ENCODE measurements at places on chromosomes 5 and 9.

GRCh38 chr9:109304347-109304746 lies 16.5 kb downstream of the EPB41L4B start:
- DNase-seq = no peak

- DNase-seq = no peak
These were observed 981.7 kb downstream of the NR2F1-AS1 start for GRCh38 chr5:92599217-92599810.

DNA sequence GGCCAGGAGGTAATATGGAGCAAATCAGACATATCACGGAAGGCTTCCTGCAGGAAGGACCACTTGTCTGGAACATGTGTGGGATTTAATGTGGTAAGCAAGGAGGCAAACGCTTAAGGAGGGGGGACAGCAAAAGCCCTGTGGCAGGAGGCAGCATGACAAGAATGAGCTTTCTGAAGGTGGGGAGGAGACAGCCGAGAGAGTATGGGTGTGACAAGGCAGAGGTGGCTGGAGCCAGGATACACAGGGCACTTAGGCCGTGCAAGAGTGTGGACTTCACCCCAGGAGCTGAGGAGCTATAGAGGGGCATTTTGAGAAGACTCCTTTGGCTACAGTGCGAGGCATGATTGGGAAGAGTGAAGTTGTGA lies 14.4 kb upstream of the S1PR3 start:
- no peak for DNase-seq

DNA sequence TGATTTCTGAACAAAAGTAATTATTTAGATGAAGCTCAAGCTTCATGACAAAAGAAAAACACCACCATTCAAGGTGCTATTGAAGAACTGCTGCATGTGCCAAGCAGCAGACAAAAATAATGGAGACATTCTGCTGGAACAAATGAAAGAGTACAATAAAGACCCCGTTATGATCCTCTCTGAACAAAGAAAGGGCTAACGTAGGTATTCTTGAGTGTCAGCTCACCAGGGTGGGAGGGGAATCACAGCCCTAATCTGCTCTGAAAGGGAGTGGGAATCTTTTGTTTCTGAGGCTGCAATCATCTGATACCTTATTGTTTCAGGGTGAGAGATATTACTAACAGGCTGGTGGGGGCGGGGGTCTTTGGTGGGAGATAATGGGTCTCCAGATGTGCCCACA lies 15.4 kb downstream of the CEMIP2 start:
- DNase-seq = no peak

- no peak for DNase-seq
These were observed 124.6 kb downstream of the MAST4 start for GRCh38 chr5:66720780-66721179.

GRCh38 chr9:93139365-93140182 lies 5.5 kb upstream of the NINJ1 start:
- no peak for DNase-seq

DNA sequence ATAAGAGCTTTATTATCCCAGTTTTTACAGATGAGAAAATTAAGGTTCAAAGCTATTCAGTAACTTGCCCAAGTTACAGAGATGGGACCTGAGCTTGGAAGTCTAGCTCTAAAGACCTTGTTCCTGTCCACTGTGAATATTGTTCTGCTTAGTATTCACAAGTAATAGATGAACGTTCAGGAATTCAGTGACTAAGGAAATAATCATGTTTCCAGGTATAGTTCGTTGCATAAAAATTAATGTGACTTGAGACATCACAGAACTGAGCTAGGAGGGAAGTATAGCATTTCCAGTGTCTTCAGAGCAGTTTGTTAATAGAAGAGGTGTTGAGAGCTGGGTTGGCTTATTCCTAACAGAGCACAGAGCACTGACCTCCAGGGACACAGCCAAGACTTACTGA lies 136.1 kb downstream of the FGF1 start:
- no peak for DNase-seq

DNA sequence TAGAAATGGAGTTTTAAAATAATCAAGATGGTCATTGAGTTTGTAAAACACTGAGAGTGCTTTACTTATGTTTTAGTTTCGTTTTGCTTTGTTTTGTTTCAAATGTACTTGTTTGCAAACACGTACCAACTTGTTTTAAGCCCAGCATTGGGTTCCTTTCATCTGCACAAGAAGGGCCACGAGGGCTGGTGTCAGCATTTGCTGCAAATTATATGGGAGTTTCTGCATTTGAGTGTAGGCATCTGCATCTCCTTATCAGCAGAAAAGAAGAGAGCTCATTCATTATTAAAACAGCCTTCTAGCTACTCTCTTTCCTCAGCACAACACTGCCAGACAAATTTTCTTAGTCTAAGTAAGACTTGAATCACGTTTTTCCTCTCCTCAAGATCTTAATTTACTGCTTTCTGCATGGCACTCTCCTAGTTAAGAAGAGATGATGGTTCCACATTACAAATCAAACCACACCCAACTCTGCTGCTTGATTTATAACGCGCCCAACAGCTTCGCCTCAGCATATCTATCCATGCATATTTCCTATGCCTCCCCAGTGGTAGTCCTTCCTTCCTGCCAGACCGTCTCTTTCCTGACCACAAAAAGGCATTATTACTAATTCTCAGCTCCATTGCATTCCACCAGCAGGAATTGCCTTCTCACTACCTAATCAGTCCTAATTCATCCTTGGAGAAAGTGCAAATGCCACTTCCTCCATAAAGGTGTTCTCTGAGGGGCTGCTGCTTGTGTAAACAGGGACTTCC lies 95.2 kb upstream of the CAST start:
- DNase-seq = no peak

DNA sequence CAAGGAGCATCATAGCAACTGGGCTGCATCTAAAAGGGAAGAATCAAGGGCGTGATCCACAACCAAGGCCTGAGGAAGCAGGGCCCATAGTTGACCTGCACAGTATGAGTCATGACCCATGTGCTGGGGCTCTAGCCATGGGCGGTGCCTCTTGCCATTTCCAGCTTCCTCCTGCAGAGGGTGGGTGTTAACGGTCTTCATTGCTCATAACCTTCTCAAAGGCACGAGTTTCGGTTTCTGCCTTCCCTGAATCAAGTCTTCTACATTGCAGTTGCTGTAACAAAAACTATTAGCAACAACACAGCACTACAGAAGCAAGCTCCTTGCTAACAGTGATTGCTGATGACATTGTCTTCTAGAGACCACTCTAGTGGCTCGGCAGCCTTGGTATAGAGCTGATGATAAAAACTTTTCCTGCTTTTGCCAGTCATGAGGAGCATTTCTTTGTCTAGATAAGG lies 66.9 kb downstream of the CTSL start:
- peak; percentile 85 for DNase-seq

GRCh38 chr9:15524845-15525455 lies 14.2 kb upstream of the PSIP1 start:
- DNase-seq = no peak

GRCh38 chr9:91301161-91301560 lies 60.6 kb downstream of the AUH start:
- DNase-seq = no peak

GRCh38 chr9:4997196-4997595 lies 12.1 kb downstream of the JAK2 start:
- DNase-seq = no peak

DNA sequence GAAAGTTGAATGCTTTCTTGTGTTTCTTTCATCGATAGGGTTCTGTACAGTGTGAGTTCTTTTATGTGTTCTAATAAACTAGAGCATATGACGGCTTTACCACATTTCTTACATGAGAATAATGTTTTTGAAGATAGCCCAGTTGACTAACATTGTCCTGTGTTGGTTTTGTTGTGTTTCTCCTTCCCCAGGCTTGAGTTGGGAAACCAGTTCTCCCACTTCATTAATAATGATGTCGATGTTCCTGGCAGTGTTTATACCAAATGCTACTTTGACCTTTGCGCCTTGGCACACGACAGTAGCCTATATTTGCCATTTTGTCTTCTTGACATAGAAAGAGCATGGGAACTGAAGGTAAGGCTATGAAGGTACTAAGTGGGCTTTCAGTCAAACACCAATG lies 14.4 kb upstream of the ZNF782 start:
- DNase-seq = no peak

- no peak for DNase-seq
These were observed 1240.1 kb upstream of the WWC1 start for GRCh38 chr5:167051402-167051768.

- DNase-seq = no peak
These were observed 75.1 kb downstream of the GABRB2 start for GRCh38 chr5:161471211-161471950.

GRCh38 chr5:90326995-90327394 lies 82.6 kb downstream of the CETN3 start:
- no peak for DNase-seq

- DNase-seq = no peak
These were observed 421.0 kb downstream of the GADD45G start for GRCh38 chr9:90025816-90026215.

DNA sequence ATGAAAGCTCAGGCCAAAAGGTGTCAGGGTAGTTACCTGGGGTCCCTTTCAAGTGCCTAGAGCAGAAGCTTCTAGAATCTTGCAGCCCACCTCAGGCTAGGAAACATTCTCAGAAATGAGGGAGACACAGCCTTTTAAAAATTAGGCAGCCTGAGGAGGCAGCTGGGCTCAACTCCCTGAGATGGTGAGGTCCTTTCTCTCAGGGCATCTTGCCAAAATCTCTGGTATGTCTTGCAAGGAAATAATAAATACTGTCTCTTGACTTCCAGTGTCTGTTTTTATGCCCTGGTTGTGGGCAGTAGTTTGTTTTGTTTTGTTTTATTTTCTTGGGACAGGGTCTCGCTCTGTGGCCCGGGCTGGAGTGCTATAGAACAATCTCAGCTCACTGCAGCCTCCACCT lies 100.9 kb upstream of the APC start:
- DNase-seq = no peak

DNA sequence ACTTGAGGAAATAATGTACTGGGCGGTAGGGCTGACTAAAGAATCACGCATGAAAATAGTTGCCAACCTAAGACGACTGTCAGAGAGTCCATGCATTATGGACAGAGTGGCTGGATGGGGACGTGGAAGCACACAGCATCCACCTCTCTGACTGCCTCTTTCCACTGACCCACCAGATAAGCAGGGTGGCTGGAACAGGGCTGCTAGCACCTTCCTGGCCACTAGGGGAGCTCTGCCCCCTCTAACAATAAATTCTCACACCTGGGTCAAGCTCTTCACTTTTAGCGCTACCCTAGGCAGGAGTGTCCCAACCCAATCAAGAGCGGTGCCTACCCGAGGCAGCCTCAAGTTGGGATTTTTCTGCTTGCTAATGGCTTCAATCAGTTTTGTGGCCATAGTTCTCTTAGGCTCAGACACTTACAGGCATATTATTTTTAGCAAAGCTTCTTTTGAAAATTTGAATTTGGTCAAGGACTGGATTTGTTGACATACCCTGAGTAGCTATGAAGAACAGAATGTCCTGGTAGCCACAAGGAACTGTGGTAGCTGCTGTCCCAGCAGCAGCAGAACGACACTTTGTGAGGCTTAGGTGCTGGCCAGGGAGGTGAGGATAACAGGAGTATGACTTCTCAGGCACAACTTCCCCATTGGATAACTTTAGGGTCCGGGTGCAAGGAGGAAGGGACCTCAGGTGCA lies 6.9 kb upstream of the TPM2 start:
- peak; percentile 34 for DNase-seq

DNA sequence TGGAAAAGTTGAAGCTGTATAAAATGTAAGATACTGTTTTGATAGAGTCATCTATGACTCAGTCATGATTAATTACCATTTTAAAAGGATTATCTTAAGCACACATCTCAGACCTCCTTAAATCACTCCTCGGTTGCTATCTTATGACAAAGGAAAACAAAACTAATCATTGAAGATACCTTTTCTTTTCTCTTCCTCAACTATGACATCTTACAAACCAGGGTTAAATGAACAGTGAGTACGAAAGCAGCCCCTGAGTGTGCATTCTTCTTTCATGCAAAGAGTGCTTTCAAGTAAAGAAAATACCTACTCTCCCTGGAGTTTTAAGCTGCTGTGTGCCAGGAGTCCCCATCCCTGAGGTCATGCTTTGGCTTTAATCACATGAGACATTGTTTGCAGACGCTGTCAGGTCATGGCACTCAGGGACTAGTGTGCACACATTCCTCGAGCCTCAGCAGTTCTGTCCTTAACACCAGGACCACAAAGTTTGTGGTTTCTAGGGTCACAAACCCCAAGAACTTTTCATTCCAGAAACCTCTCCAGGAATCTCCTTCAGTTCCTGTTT lies 86.7 kb upstream of the ICE1 start:
- peak; percentile 99 for DNase-seq

DNA sequence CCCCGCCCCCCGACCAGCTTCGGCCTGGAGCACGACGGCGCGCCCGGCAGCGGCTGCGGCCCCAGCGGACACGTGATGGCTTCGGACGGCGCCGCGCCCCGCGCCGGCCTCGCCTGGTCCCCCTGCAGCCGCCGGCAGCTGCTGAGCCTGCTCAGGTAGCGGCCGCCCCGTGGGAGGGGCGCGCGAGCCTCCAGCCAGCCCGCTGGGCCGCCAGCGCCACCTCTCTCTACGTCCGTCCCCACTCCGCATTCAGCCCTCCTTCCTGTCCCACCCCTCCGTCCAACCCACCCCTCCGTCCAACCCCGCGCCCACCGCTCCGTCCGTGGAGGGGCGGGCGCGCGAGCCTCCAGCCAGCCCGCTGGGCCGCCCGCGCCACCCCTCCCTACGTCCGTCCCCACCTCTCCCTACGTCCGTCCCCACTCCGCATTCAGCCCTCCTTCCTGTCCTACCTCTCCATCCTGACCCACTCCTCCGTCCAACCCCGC lies 6.5 kb downstream of the ADAMTS13 start:
- no peak for DNase-seq

DNA sequence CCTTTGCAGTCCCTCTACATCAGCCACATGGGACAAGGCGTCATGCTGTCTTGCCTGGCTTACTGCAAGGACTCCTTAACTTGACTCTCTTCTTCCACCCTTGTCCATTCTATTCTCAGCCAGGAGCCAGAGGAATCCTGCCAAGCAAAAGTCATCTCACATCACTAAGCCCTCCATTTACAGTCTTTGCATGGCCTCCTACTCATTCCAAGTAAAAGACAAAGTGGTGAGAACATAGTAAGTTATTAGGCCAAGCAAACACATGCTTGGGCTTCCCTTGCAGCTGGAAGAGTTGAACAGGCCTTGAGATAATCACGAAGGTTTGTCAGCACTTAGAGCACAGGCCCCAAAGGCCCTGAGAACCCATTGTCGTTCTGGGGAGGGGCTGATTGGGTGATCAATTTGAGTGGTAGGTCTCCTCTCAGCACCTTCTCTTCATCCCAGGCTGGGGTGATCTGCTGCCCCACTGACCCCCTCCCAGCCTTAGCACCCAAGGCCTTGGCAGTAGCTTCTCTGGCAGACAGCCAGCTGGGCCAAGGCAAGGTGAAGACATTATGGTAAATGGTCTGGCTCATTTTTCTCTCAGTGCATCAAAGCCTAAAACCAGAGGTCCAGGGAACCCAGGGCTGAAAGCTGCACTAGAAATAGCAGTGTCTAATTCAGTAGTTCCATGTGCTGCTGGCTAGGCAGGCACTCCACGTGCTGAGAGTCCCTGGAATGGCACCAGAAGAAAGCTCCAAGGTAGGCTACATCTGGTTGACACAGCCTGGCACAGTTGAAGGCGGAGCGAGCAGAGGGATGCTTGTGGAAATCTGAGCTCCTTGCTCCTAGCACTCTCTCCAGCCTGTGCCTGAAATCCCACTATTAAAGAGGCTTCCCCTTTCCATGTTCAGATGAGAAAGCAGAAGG lies 121.4 kb downstream of the ASTN2 start:
- no peak for DNase-seq

- DNase-seq = no peak
These were observed 32.8 kb downstream of the HMGXB3 start for GRCh38 chr5:150033334-150033733.
